ENCODE measurements at places on chromosomes 16 and 17.
A peak's percentile ranks its signal among the peaks of the same experiment; 100 is the strongest.

DNA sequence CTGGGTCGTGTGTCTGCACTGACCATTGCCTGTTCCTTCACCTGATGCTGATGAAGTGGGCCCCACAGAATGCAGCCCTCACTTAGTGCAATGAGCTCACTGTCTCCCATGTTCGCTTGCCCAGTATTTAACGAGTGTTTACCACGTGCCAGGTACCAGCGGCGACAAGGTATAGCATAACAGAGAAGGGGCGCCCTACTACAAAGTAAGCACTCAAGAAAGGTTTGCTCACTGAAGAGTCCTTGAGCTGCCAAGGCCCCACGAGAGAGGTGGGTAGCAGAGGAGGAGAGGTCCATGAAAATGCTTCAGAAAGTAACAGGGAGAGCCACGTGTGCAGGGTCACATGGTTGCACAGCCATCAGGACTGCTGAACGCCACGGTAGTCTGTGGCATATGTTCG, 230.0 kb downstream of the NTN1 start:
- no peak for DNase-seq

- no peak for DNase-seq
Measured at GRCh38 chr16:75262104-75262799, 10.8 kb upstream of the BCAR1 start.

DNA sequence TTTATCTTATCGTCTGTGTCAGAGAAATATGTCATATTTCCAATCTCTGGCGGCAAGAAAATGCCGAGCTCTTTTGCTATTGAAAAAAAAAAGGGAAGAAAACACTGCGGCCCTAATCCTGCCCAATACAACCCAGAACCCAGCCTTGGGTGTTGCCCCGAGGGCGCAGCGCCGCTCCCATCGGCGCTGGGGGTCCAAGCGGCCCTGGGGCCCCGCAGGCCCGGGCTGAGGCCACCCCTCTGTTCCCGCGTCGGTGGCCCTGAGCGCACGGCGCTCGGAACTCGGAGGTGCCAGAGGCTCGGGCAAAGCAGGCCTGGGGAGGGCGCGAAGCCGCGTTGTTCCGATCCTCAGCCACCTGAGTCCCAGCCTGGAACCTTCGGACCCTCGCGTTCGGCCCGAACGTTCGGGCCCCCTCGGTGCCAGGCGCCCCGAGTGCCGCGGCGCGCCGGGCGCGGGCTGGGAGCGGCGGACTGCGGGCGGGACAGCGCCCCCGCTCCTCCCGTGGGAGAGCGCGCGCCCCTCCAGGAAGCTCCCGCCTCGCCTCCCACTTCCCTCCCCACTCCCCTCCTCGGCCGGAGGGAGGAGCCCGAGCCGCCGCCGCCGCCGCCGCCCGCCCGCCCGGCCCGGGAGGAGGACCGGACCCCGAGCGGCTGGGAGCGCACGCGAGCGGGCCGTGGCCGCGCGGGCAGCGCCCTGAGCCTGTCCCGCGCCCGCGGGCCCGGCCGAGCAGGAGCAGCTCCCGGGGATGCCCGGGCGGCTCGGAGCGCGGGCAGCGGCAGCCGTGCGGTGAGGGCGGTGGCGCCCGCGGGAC, at the start of gene CPNE2:
TSS of gene CPNE2 (plus strand) at position 609 of the 811 bp plus-strand sequence. CDS start 18,160 bp downstream, outside the sequence.
- peak; percentile 71 for DNase-seq

GRCh38 chr17:15436473-15437302, 30.7 kb downstream of the CDRT4 start:
- DNase-seq: peak; percentile 52
